ENCODE measurements at places on chromosomes 2 and 18.

- no peak for DNase-seq
These were observed 139.8 kb downstream of the ZFP36L2 start for GRCh38 chr2:43086451-43087221.

GRCh38 chr2:224248944-224249371 lies 152.9 kb downstream of the FAM124B start:
- DNase-seq = no peak

DNA sequence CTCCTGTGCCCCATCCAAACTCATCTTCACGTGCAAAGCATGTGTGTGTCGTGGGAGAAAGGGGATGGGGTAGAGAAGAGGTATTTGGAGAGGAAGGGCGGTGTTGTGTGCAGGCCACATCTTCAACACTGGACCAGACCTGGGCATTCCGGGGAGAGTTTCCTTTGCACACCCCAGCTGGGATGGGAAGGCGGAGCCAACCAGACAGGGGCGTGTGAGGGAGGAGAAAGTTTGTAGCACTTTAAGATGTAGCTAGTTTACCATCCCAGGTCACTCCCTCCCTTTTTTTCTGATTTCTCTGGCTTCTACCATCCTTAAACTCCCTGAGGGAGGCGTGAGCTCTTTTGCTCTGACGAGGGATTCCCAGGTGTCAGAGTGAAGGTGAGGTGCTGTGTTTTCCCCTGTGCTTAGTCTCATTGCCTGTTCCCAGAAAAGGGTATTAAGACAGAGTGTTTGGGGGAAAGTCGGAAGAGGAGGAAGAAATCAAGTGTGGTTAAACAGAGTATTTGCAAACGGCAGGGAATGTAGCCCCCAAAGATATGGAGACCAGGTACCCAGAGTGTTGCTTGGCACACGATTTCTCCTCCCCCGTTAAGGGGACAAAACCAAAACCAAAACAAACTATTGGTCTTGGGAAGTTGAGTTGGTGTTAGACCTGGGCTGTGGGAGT lies 1.6 kb downstream of the SETBP1 start:
- DNase-seq = peak; percentile 60

- DNase-seq = no peak
These were observed 11.1 kb downstream of the CFAP36 start for GRCh38 chr2:55530539-55531081.

GRCh38 chr2:111662771-111663470 lies 221.1 kb downstream of the ANAPC1 start:
- DNase-seq = no peak

- no peak for DNase-seq
These were observed 2.4 kb downstream of the CXXC1 start for GRCh38 chr18:50285071-50285470.

GRCh38 chr18:74073957-74074667 lies 73.5 kb downstream of the FBXO15 start:
- no peak for DNase-seq

GRCh38 chr2:215727507-215728503 lies 285.5 kb downstream of the MREG start:
- DNase-seq = no peak

DNA sequence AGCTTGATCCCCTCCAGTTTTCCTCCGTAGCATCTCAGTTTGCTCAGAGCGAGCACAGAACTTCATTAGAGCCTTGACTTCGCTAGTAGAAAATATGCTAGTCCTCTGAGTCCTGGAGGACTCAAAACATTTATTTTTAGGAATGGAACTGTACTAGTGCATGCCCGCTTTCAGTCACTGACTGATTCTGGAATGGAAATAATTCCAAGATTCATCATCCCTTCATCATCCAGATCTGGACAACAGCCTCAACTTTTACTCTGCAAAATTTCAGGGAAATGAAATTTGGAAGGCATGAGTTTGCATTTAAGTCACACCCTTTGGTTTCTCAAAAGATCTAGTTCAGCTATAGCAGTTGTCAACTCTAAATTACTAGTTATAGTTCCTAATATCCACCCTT lies 304.6 kb downstream of the XIRP2 start:
- no peak for DNase-seq

- DNase-seq = no peak
These were observed 20.6 kb upstream of the ATRAID start for GRCh38 chr2:27191070-27191829.

DNA sequence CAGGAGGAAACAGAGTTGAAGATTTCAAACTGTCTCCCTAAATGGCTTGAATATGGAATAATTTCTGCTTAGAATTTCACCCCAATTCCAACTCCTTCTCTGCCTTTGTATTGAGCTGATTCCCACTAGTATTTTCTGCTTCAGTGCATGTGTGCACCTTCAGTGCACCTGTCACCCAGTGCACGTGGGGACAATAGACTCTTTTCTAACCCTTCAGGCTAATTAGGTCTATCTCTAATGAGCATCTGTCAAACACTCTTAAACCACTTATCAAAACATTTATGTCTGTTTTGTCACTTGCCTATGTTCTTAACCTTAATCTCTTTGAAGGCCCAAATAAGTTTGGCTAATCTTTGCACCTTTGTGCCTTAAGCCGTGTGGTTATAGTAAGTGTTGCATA lies 232.0 kb upstream of the NETO1 start:
- DNase-seq = no peak

Measured in right kidney (tissue), 9 donors.